Vagina (tissue), 2 donors: ENCODE measurements at places on chromosomes 12 and 14.

GRCh38 chr12:1504304-1504894, 90.0 kb downstream of the FBXL14 start:
- H3K4me1 ChIP-seq: peaks cover 7% of the 10 kb centered on the region
- DNase-seq: no peak
- H3K27ac ChIP-seq: no peak overlapping the region
- no peaks in the 10 kb centered on the region for H3K27me3 ChIP-seq
- H3K36me3 ChIP-seq: no peaks in the 10 kb centered on the region

DNA sequence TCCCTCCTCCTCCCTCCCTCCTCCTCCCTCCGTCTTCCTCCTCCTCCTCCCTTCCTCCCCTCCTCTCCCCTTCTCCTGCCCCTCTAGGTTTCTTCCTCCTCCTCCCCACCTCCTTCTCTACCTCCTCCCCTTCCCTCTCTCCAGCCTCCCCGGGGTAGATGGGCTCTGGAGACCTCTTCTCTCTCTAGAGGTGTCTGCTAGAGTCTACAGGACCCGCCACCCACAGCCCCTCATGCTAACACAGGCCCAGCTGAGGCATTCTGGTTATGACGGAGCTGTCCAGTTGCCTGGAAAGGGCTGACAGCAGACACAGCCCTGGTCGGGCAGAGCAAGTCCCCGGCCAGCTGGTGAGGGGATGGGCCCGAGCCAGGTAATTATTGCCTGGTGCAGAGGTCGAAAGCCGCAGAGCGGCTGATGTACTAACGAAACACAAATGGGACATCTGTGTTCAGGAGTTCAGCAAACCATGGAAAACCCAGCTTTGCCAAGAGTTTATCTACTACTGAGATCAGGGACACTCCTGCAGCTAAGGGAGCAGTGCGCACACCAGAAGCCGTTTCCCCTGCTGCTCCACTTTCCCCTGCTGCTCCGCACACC, 96.2 kb downstream of the PAPOLA start:
- no peaks in the 10 kb centered on the region for H3K27me3 ChIP-seq
- DNase-seq: no peak
- H3K4me1 ChIP-seq: no peaks in the 10 kb centered on the region
- no peak overlapping the region for H3K27ac ChIP-seq
- no peak overlapping the region for H3K4me3 ChIP-seq

DNA sequence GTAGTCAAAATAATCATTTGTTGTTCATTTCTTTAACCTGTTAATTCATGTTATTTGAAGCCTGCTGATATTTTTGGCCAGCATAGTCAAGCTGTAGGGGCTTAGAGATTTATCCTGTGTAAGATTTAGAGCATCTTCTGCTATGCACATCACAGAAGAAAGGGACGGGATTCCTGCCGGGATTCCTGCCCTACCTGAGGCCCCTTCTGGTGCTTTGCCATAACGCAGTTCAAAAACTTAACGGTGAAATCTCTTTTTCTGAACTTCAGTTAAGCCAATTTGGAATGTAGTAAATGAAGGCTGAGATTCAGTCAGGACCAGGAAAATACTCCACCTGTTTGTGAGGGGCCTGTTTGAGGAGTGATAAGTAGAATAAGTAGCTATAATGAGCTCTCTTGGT, 50.7 kb upstream of the TMEM260 start:
- H3K27ac ChIP-seq: no peak overlapping the region
- no peaks in the 10 kb centered on the region for H3K4me1 ChIP-seq
- H3K27me3 ChIP-seq: no peaks in the 10 kb centered on the region
- DNase-seq: no peak

DNA sequence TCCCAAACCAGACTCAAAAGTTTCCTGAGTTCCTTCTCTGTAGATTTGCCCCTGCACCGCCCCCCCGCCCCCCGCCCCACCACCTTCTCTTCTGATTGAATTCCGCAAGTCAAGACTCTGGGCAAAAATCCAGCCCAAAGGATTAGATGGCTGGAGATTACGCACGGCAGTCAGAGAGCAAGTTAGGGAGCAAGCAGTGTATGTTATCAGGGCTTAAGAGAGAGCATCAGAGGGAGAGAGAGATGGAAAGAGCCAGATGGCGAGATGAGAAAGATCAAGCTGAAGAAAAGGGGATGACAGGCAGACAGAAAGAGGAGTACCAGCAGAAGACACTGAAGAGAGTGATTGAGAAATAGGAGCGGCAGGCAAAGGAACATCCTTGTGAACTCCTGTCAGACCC, 13.9 kb upstream of the ANKRD33 start:
- DNase-seq: no peak
- no peaks in the 10 kb centered on the region for H3K36me3 ChIP-seq
- no peaks in the 10 kb centered on the region for H3K27me3 ChIP-seq
- peaks cover 13% of the 10 kb centered on the region for H3K4me1 ChIP-seq
- no peak overlapping the region for H3K27ac ChIP-seq

DNA sequence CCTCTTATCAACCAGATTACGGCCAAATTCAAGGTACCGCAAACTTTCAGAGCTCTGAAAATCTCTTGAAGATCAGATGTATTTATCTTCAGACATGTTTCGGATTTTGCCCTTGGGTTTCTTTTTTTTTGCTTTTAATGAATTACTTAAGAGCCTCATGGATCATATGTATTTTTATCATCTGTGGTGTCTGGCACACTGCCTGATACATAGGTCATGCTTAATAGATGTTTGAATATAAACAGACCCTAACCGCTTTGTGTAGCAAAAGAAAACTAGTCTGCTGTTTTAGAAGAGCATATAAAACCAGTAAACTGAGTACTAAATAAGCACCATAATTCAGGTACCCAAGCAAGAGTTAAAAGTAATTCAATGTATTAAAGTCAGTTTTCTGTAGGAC, 20.1 kb upstream of the TBK1 start:
- H3K27me3 ChIP-seq: no peaks in the 10 kb centered on the region
- no peak for DNase-seq
- no peak overlapping the region for H3K4me3 ChIP-seq
- H3K4me1 ChIP-seq: no peaks in the 10 kb centered on the region
- H3K36me3 ChIP-seq: peaks cover 95% of the 10 kb centered on the region
- H3K27ac ChIP-seq: no peak overlapping the region

GRCh38 chr12:32034045-32034444, 72.6 kb upstream of the BICD1 start:
- H3K27me3 ChIP-seq: no peaks in the 10 kb centered on the region
- no peak for DNase-seq
- no peak overlapping the region for H3K4me3 ChIP-seq
- H3K36me3 ChIP-seq: no peaks in the 10 kb centered on the region
- H3K27ac ChIP-seq: no peak overlapping the region

DNA sequence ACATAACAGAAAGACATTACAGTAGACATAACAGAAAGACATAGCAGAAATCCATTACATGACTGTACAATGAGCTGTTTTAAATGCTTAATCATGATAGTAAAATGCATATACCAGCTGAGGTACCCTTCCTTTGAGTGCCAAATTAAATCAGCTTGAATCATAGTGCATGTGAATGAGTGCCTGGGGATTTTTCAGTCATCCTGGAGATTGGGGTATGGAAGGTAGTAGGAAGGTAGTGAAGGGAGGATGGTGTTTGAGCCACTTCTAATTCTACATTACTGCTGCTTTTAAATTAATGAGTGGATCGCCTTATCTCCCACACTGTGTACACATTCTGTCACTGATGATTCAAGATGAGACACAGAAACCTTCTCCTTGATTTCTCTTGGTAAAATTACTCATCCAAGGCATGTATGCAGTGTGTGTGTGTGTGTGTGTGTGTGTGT, 534.2 kb downstream of the LRFN5 start:
- H3K27ac ChIP-seq: no peak overlapping the region
- no peaks in the 10 kb centered on the region for H3K4me1 ChIP-seq
- no peaks in the 10 kb centered on the region for H3K36me3 ChIP-seq
- no peak overlapping the region for H3K4me3 ChIP-seq
- DNase-seq: no peak

DNA sequence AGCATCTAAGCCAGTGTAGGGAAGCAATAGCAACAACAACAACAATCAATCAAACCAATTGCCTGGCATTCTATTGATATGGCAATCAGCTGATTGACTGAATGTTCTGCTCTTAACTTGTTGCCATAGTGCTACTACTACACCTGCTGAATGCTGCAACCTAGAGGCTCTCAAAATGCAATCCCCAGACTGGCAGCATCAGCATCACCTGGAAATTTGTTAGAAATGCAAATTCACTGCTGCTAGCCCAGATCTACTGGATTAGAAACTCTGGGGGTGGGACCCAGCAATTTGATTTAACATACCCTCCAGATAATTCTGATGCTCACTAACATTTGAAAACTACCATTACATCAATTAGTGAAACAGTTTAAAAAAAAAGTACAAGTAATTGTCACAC, 363.6 kb downstream of the SNAPC1 start:
- H3K4me3 ChIP-seq: no peak overlapping the region
- H3K36me3 ChIP-seq: no peaks in the 10 kb centered on the region
- DNase-seq: no peak
- H3K27ac ChIP-seq: no peak overlapping the region

DNA sequence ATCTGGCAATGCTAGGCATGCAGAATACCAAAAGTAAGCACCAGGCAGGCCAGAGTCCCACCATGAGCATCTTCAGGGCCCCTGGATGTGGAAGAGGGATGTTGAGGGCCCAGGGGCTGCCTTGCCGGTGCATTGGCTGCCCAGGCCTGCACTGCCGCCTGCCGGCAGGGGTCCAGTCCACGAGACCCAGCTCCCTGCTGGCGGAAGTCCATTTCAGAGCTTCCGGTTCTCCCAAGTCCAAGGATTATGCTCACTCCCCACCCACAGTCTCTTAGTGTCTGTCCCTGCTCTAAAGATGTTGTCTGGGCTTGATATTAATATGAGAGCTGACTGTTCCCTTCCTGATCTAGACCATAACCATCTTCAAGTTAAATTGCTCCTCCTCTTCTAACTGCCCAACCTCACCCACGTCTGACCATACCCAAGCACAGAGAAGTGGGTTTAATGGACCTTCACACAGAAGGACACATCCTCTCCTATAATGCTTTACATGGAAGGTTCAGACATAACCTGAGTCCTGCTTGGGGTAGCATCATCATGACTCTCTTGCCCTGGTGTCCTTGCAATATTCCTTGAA, 117.4 kb downstream of the DAD1 start:
- H3K27me3 ChIP-seq: no peaks in the 10 kb centered on the region
- H3K27ac ChIP-seq: no peak overlapping the region
- H3K36me3 ChIP-seq: no peaks in the 10 kb centered on the region
- no peak overlapping the region for H3K4me3 ChIP-seq

- H3K4me3 ChIP-seq: no peak overlapping the region
- H3K36me3 ChIP-seq: no peaks in the 10 kb centered on the region
- DNase-seq: peak; percentile 67
Observed at GRCh38 chr12:93823616-93824391, 146.6 kb downstream of the CRADD start.

DNA sequence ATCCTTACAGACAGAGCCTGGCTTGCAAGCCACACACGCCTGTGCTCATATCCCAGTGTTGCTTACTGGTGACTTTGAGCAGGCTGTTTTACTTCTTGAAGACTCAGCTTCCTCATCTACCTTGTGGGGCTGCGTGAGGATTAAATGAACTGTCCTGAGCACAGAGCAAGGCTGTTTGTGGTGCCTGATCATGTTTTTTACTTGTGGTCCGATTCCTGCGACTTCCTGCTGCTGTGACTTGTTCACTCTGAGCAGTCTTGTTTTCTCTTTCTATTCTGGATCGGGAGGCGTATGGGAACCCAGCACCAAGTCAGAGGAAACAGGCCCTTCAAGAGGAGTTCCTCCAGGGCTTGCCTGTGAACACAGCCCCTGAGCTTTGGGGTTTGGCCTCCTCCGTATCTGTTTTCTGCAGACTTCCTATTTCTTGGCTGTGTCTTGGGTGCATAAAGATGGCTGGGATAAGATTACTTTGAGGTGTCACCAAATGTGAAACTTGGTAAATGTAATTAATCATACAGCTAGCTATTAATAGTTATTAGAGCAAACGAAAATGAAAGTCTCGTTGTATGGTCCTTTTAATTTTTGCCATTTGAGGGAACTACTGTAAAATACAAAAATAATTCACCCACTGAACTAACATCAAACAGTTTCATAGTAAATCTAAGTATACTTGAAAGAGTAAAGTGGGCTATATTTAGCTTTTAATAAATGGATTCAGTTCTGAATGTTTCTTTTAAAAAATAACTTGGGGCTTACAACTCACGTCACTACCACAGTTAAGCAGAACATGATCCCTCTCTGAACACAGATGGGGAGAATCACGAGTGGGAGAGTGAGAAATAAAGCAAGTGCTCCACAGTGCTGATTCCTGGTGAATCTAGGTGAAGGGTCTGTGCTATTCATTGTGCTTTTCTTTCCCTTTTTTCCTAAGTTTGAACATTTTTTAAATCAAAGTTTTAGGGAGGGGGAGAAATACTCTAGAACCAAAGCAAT, 251.5 kb downstream of the FOXN3 start:
- H3K36me3 ChIP-seq: peaks cover 13% of the 10 kb centered on the region
- H3K4me3 ChIP-seq: peak overlapping the region; percentile 18
- no peak for DNase-seq
- peak overlapping the region; percentile 47 for H3K27ac ChIP-seq
- H3K27me3 ChIP-seq: no peaks in the 10 kb centered on the region

- H3K27me3 ChIP-seq: no peaks in the 10 kb centered on the region
- H3K4me1 ChIP-seq: no peaks in the 10 kb centered on the region
- H3K36me3 ChIP-seq: no peaks in the 10 kb centered on the region
Observed at GRCh38 chr14:51792809-51793208, 67.6 kb upstream of the GNG2 start.

GRCh38 chr12:88642675-88643431, 62.6 kb upstream of the KITLG start:
- no peak for DNase-seq
- no peak overlapping the region for H3K27ac ChIP-seq
- peaks cover 6% of the 10 kb centered on the region for H3K4me1 ChIP-seq
- no peak overlapping the region for H3K4me3 ChIP-seq
- no peaks in the 10 kb centered on the region for H3K36me3 ChIP-seq

DNA sequence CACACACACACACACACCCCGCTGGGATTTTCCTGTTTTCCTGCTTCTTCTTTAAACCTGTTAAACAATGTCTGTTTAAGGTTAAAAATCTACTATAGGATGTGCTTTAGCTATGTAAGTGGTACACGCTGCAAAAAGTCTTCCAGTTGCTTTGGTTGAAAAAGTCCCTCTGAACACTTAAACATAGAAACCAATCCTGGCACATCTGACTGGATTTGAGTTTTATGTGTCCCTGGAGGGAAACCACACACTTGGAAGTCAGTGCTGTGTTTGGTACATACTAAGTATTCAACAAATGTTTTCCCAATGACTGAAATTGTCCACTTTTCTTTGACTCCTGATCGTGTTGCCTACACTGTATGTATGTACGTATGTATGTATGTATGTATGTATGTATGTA, 22.0 kb downstream of the CFL2 start:
- no peak for DNase-seq
- no peak overlapping the region for H3K4me3 ChIP-seq
- H3K36me3 ChIP-seq: no peaks in the 10 kb centered on the region
- H3K27me3 ChIP-seq: no peaks in the 10 kb centered on the region
- H3K4me1 ChIP-seq: peaks cover 4% of the 10 kb centered on the region
- H3K27ac ChIP-seq: no peak overlapping the region
